ENCODE measurements at places on chromosomes 4 and X. TPM values are rescaled to one million over a fixed set of nuclear protein-coding genes. Genes with fewer than 3 reads are reported as not detected.

The OTC gene
- not detected for total RNA-seq

The CDX4 gene
- total RNA-seq = not detected

The SLC16A2 gene
- 30.2 TPM for total RNA-seq

The CXorf65 gene
- not detected for total RNA-seq

The RBM46 gene
- not detected for total RNA-seq

The IL15 gene
- 8.3 TPM for total RNA-seq

The LETM1 gene
- total RNA-seq = 33.1 TPM

The NHS gene
- total RNA-seq = 5.7 TPM

The UGT2B15 gene
- 0.06 TPM for total RNA-seq

The RAI2 gene
- total RNA-seq = 0.18 TPM

The IL3RA gene
- total RNA-seq = 0.10 TPM

The CLDN34 gene
- total RNA-seq = not detected

The HERC6 gene
- total RNA-seq = 3.2 TPM

The GAGE12F gene
- total RNA-seq = not detected

The TMPRSS11A gene
- total RNA-seq = not detected

The FGFRL1 gene
- 22.0 TPM for total RNA-seq

The MAMLD1 gene
- 12.3 TPM for total RNA-seq

The RNF128 gene
- total RNA-seq = not detected

The FGFR3 gene
- 2.1 TPM for total RNA-seq

The ADH7 gene
- total RNA-seq = not detected

The FUNDC1 gene
- 25.8 TPM for total RNA-seq

The NSDHL gene
- 39.7 TPM for total RNA-seq

The SERTM2 gene
- total RNA-seq = not detected

The FRG2 gene
- not detected for total RNA-seq

The DCAF16 gene
- total RNA-seq = 7.0 TPM

The RHOH gene
- total RNA-seq = not detected

The GLRB gene
- total RNA-seq = 0.88 TPM

The PTPN13 gene
- total RNA-seq = 5.6 TPM

The ARHGAP24 gene
- 4.9 TPM for total RNA-seq

The GIMD1 gene
- not detected for total RNA-seq

The NWD2 gene
- not detected for total RNA-seq

The KLHL13 gene
- 0.34 TPM for total RNA-seq

The IGSF1 gene
- total RNA-seq = 0.39 TPM

The PALLD gene
- 79.6 TPM for total RNA-seq

The ASB12 gene
- not detected for total RNA-seq

The ASMT gene
- total RNA-seq = not detected

The RNF150 gene
- 0.29 TPM for total RNA-seq

The PDLIM5 gene
- 50.8 TPM for total RNA-seq

The GPM6B gene
- total RNA-seq = not detected

The DCAF8L2 gene
- not detected for total RNA-seq

The CD40LG gene
- total RNA-seq = not detected

The ZDHHC15 gene
- total RNA-seq = not detected

The DUX4 gene
- not detected for total RNA-seq

The S100G gene
- total RNA-seq = not detected

The CENPI gene
- 8.9 TPM for total RNA-seq

The TLR2 gene
- 0.13 TPM for total RNA-seq

The VSIG1 gene
- total RNA-seq = 0.31 TPM

The ERCC6L gene
- 14.3 TPM for total RNA-seq

The TNIP3 gene
- total RNA-seq = 0.44 TPM

The PF4V1 gene
- total RNA-seq = not detected

The CCDC110 gene
- not detected for total RNA-seq

The ANKRD37 gene
- total RNA-seq = 2.3 TPM

The GPRASP1 gene
- 0.30 TPM for total RNA-seq

The DUSP9 gene
- 1.6 TPM for total RNA-seq

The F8A3 gene
- 0.65 TPM for total RNA-seq
